Stimulated activated CD4-positive, alpha-beta T cell treated with anti-CD3 and anti-CD28 coated beads, Interleukin-15, amount 100 ng/mL, for 1 hour (primary cell): ENCODE measurements at places on chromosomes 1 and 21.

- no peak for DNase-seq
These were observed 224.9 kb upstream of the FGGY start for GRCh38 chr1:59071876-59072582.

- no peak for DNase-seq
These were observed 422.8 kb downstream of the CAMTA1 start for GRCh38 chr1:7207875-7208646.

DNA sequence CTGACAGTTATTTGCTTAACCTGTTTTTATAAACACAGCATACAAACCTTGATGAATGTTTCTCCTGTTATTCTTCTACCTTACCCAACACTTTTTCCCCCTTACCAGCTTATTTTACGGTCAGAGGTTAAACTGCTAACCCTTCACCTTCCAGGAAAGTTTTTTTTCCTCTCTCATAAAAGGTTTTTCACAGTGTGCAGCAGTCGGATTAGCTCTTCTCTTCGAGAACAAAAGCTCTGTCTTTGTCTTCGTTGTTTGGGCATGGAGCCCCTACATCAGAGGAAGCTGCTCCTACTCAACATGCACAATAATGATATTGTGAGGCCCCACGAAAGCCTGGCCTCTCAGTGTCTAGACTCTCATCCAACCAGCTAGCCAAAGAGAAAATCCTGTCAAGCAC lies 42.0 kb downstream of the DENND1B start:
- DNase-seq: no peak

DNA sequence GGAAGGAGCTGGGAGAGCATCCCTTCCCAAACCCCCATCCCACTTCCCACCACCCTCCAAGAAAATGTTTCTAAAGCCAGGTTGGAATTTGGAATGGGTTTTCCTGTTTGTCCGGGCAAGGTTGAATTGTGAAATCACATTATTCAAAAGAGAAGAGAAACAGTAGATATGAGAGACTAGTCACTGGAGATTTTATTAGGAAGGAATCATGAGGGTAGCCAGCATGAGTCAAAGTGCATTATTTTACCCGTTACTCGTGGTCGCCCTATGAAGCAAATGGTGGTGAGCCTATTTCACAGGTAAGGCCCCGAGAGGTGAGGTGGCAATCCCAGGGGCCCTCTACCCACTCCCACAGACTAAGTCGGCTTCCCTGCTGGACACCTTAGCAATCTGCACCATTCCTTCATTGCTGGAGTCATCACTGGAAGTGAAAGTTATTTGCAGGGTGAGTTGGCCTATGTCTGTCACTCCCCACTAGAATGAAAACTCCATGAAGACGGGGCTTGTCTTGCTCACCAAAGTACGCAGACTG lies 52.8 kb downstream of the TOMM20 start:
- DNase-seq: no peak

GRCh38 chr1:53584777-53585107 lies 125.5 kb downstream of the DMRTB1 start:
- DNase-seq: no peak

- no peak for DNase-seq
These were observed 173.6 kb downstream of the ADGRL2 start for GRCh38 chr1:81974222-81974841.

DNA sequence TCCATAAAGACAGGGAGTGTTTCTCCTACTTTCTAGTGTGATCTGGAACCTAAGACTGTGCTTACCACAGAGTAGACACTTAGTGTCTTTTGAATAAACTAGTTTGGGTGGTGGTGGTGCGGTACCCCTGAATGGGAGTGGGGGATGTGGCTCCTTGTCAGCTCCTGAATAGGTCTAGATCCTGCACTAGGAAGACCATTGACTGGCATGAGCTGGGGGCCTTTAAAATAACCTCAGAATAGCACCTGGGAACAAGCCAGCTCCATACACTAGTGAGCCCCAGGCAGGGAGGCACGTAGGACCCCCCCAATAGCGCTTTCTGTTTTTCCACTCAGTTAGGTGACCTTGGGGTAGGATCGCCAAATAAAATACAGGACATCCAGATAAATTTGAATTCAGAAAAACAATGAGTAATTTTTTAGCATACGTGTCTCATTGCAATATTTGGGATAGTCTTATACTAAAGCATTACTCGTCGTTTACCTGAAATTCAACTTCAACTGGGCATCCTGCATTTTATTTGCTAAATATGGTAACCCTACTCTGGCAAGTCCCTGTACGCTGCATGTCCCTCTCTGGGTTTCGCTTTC lies 45.6 kb downstream of the AZIN2 start:
- DNase-seq: no peak

DNA sequence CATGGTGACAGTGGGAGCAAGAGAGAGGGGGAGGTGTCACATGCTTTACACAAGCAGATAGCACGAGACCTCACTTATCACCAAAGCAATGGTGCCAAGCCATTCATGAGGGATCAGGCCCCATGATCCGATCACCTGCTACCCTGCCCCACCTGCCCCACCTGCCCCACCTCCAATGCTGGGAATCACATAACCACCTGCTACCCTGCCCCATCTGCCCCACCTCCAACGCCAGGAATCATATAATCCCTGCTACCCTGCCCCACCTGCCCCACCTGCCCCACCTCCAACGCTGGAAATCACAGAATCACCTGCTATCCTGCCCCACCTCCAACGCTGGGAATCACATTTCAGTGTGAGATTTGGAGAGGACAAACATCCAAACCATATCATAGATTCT lies 10.6 kb upstream of the AIRE start:
- no peak for DNase-seq

DNA sequence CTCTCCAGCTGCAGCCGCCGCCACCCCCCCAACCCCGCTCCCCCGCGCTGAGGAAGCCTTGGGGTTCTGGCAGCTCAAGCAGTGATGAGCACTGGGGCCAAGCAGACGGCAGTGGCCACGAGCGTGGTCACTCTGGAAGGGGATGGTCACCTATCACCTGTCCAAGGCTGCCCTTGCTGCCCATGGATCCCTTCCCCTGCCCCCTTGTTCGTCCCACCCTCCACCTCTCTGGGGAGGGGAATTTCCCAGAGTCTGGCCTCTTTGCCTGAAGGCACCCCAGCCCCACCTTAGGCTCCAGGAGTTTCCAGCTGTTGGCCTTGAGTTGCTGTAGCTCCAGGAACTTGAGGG lies 7.2 kb upstream of the SMIM12 start:
- DNase-seq: no peak

GRCh38 chr1:239260842-239261241 lies 125.5 kb upstream of the CHRM3 start:
- no peak for DNase-seq

- no peak for DNase-seq
These were observed 212.9 kb downstream of the DNM3 start for GRCh38 chr1:172054172-172054571.

DNA sequence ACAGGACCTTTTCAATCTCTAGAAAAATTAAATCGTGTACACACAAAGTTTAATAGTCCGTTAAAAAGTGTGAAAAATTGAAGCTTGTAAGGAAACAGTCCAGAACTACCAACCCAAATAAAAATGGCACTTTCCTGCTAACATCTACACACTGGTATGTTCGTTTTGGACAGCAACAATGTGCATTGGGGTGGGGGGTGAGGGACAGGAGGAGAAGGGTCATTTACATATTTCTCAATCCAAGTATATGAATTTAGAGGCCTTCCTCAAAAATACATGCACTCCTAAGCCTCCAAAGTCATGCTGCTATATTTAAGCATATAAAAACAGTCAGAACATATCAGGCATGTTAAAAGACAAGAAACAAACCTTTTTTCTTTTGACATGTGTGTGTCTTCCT lies 2.5 kb downstream of the PPP1R15B start:
- no peak for DNase-seq

DNA sequence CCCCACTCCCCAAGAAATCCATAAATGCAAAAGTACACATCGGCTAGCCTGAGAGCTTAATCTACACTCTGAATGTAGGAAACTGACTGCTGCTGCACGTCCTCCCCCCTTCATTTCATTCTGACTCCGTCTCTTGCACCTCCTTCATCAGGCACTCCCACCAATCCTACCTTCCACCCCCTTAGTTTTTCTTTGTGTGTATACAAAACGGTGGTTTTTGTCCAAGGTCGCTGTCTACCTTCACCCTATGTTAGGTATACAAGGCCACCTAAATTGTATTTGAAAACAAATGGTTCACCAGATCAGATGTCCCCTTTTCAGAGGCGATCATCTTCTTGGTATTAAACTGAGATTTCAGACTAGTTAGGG lies 1.9 kb downstream of the WDR26 start:
- no peak for DNase-seq

DNA sequence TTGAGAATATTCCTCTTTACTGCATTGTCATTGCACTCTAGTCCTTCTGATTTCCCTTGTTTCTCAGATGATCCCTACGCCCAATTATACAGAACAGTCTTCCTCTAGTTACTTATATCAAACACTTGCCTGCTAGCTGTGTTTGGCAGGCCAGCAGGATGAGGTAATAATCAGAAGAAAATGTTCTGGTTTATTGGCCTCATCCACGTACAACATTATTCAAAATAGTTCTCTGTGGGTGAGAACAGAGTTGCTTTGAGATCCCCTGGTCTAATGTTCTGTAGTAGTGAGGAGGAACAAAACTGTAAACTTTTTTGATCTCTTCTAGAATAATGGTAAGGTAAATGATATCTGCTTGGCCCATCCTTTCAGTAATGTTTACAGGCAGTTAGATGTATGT lies 22.3 kb upstream of the C1orf105 start:
- DNase-seq: no peak

- no peak for DNase-seq
These were observed 22.4 kb downstream of the AADACL4 start for GRCh38 chr1:12666141-12666735.

DNA sequence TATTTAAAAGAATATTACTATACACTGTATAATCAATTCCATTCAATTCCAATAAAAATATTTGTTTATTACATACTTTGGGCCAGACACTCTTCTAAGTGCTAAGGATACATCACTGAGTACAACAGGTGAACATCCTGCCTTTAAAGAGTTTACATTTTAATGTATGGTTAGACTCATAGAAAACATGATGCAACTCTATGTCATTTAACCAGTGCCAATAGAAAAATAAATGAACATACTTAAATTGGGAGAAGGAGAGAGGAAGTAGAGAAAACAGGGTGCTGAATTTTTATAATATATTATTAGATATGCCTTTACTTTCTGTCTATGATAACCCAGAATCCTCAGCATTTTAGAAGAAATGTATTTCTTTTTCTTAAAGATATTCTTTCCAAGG lies 119.2 kb downstream of the TSEN15 start:
- DNase-seq: no peak

GRCh38 chr1:248849152-248849551 lies 9.7 kb downstream of the ZNF692 start:
- no peak for DNase-seq

GRCh38 chr1:182118851-182119250 lies 57.3 kb upstream of the ZNF648 start:
- DNase-seq: no peak

GRCh38 chr1:55188909-55189308 lies 26.3 kb downstream of the USP24 start:
- DNase-seq: no peak

DNA sequence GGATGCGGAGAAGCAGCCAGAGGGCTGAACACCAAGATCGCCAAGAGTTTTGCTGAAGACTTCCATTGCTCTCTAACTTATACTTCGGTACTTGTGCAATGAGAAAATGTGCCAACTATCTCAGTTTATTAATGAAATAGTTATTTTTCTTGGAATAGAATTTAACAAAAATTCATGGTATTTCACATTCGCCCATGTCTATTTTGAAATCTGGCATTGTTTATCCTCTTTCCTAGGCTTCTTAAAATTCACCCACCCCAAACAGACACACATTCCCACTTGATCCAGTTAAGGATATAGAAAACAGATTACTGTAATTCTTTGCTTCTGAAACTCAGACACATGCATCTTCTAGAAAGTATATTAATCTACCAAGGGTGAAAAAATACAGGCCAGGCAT lies 56.3 kb upstream of the ADAMTS5 start:
- no peak for DNase-seq

DNA sequence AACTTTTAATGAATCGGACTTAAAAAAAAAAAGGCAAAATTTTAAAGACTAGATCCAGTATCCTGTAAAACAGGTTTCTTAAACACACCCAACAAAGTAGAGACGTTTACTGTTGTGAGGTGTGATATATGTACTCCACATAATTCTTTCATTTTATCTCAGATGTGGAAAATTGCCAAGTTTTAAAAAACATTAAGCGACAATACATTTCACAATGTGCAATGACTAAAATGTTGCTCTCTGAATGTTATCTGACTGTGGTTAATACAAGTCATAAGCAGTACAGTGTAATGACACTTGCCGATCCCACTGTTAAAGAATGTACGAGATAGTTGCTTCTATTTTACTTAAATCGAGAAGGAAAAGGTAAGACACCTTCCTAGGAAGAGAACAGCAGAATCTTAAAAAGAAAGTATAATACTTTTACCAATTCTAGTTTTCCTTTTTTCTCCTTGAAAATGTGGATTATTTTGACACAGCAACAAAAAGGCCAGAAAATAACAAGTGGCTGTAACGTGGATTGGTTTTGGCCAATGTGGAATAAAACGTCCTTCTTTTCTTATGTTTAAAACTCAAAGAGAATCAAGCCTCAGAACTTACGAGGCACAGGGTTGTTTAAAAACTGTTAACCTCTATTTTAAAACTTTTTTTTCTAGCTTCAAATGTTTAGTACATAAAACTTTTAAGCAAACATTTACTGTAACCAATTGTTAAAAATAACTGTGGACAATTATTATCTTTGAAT lies 51.4 kb downstream of the TP53BP2 start:
- no peak for DNase-seq

GRCh38 chr1:41819069-41819468 lies 99.7 kb downstream of the HIVEP3 start:
- no peak for DNase-seq

DNA sequence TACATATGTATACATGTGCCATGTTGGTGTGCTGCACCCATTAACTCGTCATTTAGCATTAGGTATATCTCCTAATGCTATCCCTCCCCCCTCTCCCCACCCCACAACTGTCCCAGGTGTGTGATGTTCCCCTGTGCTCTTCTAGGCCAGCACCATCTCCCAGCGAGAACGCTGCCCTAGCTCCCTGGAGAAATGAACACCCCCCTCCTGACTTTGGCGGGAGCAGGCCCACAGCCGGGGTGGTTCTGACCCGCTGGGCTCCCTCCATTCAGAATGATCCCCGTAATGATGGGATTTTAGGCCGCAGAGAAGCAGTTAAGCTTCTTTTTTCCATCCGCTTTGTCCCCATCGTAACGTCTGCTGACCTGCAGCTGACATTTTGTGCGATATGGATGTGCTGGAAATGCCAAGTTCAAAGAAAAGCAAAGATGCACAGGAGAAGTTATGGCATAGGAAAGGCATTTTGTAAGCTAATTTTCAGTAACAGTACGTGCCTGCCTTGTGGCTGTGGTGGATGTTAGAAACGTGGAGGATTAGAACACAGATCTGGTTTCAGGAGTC lies 39.3 kb downstream of the ELK4 start:
- DNase-seq: no peak

GRCh38 chr1:12630946-12631530 lies 12.8 kb upstream of the AADACL4 start:
- DNase-seq: no peak

GRCh38 chr1:204793259-204793914 lies 77.3 kb upstream of the NFASC start:
- no peak for DNase-seq
